ENCODE measurements at places on chromosomes 5 and 9.

GRCh38 chr9:89969156-89969675, 364.4 kb downstream of the GADD45G start:
- peak; percentile 28 for DNase-seq

DNA sequence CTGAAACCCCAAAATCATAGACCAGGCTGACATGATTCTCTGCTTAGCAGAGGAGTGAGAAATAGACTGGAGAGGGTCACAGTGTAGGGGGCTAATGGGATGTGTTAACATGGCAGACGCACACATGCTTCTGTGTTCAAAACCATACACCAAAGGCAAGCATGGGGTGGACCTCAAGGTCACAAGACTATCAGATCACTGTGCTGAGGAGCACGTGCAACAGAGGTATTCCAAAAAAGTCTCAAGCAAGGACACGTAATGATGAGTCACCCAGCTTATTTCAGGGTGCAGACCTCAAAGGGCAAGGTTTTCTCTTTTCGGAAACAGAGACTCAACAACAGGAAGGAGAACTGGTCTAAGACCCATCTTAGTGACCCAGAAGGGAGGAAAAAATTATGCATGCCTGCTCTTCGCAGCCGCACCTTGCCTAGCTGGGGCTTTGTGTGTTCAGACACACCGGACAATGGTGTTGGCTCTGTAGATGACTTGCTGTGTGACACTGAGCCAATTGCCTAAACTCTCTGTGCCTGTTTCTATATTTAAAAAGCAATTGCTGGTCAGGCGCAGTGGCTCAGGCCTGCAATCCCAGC, 20.3 kb downstream of the WHRN start:
- DNase-seq, result peak; percentile 65

DNA sequence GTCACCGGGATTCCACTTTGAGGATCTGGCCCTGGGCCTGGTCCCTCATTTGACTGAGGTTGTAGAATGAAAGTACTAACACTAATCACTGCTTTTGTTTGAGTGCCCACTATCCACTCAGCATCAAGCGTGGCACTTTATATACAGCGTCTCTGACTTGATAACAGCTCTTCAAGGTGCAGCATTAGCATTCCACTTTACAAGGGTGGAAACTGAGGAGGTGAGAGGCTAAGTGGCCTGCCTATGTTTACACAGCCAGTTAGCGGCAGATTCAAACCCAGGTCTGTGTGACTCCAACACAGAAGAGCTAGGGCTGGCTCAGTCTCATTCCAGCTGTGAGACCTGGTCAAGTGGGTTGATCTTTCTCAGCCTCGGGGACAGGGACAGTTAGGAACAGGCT, 5.9 kb downstream of the KCNMB1 start:
- no peak for DNase-seq

DNA sequence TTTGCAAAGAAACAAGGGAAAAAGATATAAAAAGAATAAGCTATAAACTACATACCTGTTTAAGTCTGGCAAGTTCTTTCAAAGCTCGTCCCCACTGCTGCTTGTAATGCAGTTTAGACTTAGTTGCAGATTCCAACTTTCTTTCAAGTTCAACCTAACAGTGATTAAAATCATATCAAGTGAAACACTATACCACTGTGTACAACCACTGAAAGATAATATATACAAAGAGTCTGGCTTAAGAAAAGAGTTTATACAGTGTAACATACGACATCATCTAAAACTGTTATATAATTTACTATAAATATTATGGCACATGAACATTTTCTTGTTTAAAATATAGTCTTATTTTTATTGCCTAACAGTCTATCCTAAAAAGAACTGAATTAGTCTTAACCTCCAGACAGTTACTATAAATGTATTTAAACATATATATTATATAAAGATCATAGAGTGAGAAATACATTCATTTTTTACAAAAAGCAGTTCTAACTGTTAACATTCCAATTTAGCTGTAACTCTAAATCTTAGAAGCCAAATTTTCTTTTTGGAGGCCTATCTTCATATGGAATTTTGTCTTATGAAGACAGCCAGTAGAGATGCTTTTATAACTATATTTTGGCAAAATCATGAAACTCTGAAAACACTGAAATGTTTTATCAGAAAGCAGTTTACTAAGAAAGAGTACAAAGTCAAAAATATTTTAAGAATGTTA, 58.6 kb downstream of the CEP120 start:
- DNase-seq, result no peak

DNA sequence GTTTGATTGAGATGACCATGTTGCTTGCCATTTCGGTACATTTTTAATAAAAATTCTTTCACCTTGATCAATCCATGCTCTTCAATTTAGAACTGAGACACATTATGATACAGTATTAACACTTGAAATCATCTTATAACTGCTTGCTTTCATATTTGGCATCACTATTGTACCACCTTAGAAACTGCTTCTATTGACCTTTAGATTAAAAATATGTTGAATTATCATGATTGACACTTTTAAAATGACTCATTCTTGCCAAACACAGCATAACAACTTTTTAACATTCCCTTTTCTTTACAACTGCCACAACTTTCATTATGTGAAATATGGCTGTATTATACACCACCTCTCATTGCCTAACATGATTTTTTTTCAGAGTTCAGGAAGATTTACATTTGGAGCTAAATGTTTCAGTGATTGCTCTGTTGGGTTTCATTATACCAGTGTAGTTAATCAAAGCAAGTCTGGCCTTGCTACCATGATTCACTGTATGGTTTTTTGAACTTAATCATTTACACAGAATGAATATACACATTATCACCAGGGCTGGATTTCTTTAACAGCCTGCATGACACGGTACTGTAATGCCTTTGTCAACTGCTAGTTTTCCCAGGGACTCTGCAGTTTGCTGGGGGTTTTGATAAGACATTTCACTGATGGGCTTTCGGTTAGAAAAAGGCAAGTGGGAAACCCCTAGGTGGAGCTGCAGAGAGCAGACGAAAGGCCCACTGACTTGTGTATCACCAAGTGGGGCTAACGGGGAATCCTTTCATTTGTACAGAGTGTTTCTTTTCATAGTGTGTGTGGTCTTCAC, 93.6 kb upstream of the TLE4 start:
- DNase-seq, result peak; percentile 46

DNA sequence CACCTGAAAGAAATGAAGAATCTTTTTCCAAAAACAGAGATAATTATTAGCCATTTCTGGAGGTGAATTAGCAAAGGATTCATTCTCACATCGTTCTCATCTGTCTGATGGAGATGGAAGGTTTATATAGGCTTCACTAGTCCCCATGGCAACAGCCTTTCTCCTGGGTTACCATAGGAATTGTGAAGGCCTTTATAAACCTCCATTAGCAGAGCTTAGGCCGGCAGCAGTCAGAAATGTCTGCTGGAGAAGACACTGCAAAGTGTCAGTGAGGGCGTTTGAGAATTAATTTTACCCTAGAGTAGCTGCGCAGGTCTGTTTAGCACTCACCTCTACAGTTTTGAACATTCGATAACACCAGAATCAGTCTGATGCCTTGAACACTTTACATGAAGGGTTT, 290.4 kb upstream of the NR4A3 start:
- DNase-seq, result no peak

DNA sequence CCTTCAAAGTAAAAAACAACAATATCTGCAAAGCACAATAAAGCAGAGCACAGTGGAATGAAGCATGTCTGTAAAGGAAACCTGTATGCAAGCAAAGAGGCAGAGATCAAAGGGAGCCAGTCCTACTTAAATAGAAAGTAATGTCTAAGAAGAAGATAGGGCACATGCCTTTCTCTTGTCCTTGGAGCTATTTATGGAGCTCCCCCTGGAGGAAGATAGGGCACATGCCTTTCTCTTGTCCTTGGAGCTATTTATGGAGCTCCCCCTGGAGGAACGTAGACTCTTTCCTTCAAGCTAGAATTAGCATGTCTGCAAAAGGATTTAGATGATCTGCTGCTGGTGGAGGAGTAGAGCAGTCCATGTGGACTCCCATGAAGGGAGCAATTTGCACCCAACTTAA, 168.1 kb upstream of the RASEF start:
- no peak for DNase-seq

- DNase-seq, result no peak
These were observed 52.6 kb downstream of the IPPK start for GRCh38 chr9:92617195-92617813.

- no peak for DNase-seq
These were observed 68.9 kb upstream of the ANKRD55 start for GRCh38 chr5:56302027-56302426.

- no peak for DNase-seq
These were observed 8.2 kb upstream of the MARCHF3 start for GRCh38 chr5:127038550-127038949.

- DNase-seq, result peak; percentile 50
These were observed 101.5 kb downstream of the LRRC70 start for GRCh38 chr5:62680121-62680520.

GRCh38 chr9:124652615-124653393, 118.3 kb downstream of the NR6A1 start:
- DNase-seq, result no peak

DNA sequence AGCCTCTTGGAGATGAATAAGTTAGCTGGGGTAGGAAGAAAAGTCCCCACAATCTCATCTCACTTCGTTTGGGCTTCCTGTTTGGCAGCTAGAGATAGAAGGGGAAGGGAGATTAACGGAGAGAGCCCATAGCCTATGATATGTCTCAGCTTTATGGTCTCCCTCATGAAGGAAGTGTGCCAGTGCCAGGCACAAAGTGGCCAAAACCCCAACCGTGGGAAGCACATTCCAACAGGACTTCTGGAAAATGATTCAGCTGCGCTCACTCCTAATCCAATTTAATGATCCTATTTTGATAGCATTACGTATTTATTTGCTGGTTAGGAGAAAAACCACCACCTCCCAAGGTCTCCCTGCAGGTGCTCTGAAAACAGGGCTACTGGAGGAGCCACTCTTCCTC, 303.1 kb upstream of the CLINT1 start:
- DNase-seq, result no peak

DNA sequence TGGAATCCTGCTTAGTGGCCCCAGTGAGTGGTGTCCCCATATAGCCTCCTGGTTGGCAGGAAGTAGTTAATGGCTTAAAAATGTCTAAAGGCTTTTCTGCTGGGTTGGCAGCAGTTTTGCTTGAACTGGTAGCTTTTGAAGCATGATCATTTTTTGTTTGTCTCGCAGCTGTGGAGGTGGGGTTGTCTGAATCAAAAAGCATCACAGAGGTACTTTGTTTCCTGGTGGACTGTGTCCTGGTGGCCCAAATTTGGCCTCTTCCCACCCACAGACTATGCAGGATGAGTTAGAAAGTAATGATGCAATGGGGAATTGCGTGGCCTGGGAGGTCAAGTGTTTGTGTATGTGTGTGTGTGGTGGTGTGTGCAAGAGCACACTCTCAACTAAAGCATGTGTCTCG, 322.7 kb downstream of the ARHGEF28 start:
- no peak for DNase-seq

DNA sequence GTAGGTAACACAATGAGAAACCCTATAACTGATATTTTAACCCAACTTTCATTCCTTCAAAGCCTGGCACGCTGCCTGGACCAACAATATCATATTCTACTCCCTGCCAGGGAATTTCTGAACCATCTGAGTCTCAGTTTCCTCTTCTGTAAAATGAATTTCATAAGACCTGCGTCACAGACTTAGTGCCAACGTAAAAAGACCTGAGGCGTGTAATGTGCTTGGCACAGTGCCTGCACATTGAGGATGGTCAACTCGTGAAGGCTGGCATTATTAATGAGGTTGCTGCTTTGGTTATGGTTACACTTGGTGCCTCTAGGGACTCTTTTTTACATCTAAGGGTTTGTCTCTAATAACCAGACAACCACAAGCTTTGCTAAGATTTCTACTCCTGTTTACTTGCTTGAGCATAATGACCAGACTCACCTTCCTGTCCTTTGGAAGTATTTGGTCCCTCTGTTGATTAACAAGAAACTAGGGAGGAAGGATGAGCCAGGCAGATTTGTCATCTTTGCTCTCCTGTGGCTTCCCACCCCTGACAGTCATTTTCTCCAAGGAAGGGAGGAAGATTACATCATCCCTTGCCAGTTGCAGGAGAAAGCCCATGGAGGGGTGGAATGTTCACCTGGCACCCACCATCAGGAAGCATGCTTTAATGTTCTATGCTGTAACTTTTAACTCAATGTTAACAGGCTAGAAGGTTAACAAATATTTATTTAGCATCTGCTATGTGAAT, 79.0 kb downstream of the PAPPA start:
- DNase-seq, result no peak

DNA sequence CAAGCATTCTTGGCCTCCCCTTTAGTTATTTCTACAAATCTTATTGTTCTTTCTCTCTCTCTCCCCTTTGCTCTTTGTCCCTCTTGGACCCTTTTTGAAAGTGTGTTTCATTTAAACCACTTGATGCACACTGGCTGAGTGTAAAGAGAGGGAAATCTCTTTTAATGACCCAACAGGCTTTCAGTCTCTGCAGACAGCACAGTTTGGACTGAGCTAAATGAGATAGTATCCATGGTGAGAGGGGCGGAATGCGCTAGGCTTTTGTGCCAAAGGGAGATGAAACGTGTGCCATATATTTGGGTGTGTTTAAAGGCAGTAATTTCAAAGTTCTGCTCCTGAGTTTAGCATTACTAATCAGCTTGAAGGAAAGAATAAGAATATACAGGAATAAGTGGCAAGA, 184.9 kb downstream of the PCSK1 start:
- DNase-seq, result no peak

- DNase-seq, result no peak
These were observed 34.9 kb upstream of the FGF1 start for GRCh38 chr5:142720641-142721271.

DNA sequence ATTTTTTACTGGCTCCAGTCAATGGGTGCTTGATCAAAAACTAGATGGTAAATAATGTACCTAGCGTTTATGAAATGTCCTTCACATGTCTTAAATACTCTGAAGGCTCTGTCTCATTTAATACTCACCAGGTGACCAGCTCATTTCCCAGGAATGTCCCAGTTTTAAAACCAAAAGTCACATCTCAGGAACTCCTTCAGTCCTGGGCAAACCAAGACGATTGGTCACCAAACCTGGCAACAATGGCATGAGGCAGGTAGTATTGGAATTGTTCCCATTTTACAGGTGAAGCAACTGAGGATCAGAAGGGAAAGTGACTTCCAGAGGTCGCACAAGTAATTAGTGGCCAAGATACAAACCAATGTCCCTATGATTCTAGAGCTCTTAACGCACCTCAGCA, 27.7 kb downstream of the SMIM23 start:
- DNase-seq, result no peak

DNA sequence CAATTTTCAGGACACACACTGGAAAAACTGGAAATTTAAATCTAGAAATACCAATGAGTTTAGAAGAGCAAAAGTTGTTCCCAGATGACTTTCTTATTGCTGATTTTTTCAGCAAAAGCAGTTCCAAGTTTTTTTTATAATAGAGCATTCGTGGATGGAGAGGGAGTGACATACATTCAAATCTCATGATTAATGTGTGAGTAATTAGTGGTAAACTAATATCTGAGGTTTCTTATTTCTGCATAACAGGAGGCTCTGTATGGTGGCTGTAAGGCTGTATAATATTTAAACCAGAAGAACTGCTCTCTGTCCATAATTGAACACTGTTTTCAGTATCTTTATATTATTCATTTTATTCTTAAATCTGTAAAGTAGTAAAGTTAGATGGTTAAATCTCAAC, 25.8 kb downstream of the LYSMD3 start:
- no peak for DNase-seq

- no peak for DNase-seq
These were observed 84.5 kb downstream of the LMX1B start for GRCh38 chr9:126698251-126698650.
